ENCODE measurements at places on chromosomes 13 and 19. TPM values are rescaled to one million over a fixed set of nuclear protein-coding genes. Genes with fewer than 3 reads are reported as not detected.
A peak's percentile ranks its signal among the peaks of the same experiment; 100 is the strongest.

DNA sequence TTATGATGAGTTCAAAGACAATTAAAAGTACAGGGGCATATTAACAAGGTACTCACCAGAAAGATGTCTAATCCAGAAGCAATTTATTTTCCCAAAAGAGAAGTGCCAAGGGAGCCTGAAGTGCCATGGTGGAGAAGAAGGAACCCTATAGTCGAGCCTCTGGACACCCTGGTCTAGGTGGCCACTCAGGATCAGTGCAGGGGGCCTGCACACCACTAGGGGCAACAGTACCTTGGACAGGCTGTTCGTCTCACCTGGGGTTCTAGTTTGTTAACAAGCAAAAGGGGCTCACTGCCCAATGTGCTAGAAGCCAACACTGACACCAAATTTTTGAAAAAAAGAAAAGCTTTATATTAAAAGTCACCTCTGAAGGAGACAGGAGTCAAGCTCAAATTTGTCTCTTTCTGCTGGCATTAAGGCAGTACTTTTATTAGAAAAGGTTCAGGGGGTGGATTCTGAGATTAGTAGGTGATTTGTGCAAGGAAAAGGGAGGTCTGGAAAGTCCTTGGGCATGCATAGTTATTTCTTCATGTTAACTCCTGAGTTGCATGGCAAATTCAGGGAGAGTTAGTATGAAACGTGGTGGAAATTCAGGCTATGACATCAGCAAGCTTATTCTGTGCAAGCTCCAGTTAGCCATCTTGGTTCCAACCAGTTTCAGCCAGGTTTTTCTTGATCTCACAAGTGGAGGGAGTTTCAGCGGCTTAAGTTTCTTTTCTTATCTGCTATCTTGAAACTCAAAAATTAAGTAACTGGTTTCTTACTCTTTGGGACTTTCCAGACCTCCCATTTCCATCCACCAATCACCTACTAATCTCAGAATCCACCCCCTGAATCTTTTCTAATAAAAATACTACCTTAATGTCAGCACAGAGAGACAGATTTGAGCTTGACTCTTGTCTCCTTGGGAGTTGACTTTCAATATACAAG is 884 bp upstream of the CBY2 start:
- no peak for DNase-seq

DNA sequence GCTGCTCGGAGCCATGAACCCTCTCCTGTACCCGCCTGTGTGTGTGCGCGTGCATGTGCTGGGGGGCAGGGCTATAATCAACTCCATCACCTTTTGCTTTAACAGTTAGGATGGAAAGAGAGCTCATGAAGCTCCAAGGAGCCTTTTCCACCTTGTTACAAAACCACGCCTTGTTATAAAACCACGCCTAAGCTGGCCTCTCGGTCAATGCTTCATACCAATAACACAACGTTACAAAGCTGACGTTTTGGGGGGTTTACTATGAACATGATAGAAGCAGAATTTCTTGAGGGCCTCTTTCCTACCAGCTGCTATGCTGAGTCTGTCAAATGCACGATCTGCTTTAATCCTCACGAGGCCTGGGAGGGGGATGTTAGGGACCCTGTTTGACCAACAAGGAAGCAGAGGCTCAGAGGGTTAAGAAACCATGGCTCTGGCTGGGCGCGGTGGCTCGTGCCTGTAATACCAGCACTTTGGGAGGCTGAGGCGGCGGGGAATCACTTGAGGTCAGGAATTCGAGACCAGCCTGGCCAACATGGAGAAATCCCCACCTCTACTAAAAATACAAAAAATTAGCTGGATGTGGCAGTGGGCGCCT is 11.9 kb downstream of the CAPS start:
- no peak for DNase-seq

- peak; percentile 78 for DNase-seq
Measured at GRCh38 chr19:47157431-47158321, 27.0 kb downstream of the SAE1 start.

DNA sequence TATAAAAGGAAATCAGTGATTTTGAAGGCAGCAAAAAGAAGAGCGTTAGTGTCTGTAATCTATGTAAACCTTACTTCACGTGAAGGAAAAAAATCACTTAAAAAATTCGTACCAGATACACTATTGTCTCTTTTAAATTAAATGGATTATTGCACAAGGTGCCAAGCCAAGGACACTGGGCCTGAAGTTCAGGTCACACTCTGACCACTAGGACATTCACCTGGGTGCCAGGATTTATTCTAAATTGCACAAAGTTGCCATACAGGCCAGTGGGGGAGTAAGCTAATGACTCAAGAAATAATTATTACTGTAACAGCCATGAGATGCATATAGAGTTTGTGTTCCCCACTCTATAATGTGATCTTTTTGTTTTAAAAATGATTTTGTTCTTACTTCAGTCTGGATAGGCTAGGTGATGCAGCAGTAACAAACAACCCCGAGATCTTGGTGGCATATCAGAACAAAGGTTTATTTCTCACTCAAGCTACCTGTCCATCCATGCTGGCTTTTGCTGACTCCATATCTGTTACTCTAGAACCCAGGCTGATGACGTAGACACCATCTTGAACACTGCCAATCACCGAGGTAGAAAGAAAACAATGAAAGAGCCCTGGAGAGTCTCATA is 252.1 kb downstream of the DCT start:
- no peak for DNase-seq

DNA sequence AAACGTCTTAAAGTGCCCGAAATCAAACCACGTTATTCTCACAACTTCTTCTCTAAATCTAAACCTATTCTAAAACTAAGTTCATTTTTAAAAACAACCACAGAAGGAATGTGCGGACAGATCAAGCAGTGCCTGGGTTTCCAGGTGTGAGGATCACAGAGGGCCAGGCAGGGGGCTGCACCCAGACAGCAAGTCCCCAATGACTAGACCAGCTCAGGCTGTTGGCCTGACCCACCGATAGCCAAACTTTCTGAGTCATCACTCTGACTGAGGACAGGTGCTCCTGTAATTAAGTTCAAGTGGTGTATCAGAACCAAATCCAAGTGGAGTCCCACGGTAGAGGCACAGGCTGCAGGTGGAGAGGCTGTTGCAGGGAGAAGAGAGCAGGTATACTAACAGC is 37.6 kb upstream of the EPHX3 start:
- DNase-seq = no peak

DNA sequence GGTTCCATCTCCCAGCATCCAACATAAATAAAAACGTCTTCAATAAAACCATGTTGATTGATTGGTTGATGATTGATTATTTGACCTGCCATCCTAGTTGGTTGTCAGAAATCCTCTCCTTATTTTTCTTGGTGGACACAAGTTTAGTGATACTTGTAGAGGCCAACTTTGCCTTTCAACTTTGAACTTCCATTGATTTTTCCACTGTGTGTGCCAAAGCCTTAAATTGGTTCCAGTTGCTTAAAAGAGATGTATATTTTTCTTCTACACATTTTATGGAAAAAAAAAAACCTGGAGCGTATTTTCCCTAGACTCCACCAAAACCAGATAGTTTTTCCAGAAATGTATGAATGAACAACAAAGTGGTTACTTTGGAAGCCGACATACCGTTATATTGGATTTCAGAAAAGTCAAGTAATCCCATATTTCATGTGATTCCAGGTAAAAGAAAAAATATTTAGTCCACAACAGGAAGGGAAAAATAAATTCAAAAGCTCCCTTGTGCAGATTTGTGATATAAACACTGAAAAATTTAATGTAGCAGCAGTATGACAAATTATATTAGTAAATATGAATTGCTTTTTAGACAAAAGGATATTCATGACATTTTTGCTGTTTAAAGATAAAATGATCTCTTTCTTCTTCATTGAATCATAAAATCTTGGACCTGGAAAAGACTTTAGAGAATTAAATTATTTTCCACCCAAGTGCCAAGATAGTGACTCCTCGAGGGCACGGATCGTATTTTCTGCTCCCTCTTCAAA is 85.2 kb downstream of the MBNL2 start:
- no peak for DNase-seq

DNA sequence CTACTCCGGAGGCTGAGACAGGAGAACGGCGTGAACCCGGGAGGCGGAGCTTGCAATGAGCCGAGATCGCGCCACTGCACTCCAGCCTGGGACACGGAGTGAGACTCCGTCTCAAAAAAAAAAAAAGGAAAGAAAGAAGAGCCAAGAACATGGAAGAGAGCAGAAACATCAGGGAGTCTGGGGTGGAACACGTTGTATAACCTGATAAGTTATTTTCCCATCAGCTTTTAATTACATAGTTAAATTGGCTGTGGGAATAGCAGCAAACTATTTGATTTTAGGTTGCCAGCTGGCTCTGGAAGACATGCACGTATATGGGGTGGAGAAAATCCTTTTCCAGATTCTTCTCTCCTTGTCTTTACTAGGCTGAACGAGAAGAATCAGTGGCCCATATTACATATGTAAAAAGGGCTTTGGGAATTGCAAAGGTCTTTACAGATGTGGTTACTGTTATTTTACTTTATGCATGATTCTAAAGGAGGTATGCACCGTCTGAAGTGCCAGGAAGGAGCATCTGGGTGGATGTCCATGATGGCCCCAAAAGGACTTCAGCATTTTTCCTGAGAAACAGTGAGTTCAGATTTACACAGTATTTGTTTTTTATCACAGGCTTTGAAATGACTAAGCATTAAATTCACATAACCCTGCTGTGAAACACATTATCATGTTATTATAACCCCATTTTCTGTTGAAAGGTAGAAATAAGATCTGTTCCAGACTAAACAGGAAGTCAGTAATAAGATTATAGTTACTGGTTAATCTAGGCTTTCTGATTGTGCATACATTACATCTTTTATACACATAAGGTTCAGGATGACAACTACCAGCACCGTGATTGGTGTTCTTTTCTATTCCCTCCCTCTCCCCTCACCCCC is 4.6 kb upstream of the NAA16 start:
- DNase-seq = no peak

Gene POLD1
- 188 TPM for total RNA-seq

Gene RNF17
- not detected for total RNA-seq

Gene KIRREL2
- total RNA-seq = 1.8 TPM

Gene ZNF578
- total RNA-seq = 0.12 TPM

Gene GRIN2D
- 0.26 TPM for total RNA-seq

Gene APOC1
- 2.1 TPM for total RNA-seq

Data from activated CD4-positive, alpha-beta T cell treated with anti-CD3 and anti-CD28 coated beads, Interleukin-2, amount 10 ng/mL, durations not matched to agents 24 days and 14 days (primary cell).